ENCODE measurements at places on chromosomes 13 and 19.

DNA sequence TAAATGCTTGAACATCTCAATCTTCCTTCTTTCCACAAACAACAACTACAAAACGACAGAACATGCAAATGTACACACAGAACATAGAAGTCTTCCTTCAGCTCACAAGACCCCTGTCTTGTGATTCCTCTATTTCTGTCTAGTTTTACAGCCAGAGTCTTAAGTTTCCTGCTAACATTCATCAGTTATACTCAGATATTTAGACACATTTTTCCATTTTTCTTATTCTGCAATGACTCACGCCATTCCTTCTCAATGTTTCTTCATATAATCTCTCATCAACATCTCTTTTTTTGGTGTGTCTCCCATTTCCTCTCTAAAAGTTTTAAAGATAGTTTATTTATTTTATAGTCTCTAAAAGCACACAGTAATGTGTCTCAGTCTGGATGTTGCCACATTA lies 1872.9 kb upstream of the PCDH20 start:
- DNase-seq, result peak; percentile 55

DNA sequence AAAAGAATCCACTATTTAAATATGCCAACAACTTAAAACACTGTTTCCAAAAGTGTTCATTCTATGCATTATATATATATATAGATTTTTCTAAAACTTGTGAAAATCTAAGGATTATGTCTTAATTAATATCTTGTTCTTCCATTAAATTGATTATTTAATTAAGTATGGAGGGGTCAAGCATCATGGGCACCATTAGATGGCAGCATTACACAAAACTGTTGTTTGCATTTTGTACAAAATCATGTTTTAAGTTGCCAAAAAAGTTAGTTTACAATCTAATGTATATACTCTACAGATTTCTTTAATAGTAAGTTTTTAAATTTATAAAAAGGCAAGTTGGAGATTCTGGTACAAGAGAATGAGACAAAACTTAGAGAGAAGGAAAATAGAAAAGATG lies 213.2 kb upstream of the EDNRB start:
- DNase-seq, result no peak

- no peak for DNase-seq
Observed at GRCh38 chr13:58300224-58300623, 668.7 kb downstream of the PCDH17 start.

DNA sequence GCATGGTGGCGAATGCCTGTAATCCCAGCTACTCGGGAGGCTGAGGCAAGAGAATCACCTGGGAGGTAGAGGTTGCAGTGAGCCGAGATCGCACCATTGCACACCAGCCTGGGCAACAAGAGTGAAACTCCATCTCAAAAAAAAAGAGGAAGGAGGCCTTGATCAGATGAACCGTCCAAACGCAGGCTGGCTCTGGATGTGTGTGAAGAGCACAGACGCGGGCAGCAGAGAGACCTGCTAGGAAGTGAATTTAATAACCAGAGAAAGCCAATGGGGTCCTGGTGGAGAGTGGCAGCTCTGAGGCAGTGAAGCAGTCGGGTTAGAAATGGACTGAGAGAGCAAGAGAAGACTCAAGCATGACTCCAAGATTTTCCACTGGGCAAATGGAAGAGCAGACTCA lies 136.5 kb downstream of the RNF17 start:
- no peak for DNase-seq

- no peak for DNase-seq
Observed at GRCh38 chr13:77733674-77734073, 36.2 kb downstream of the SLAIN1 start.

- no peak for DNase-seq
Observed at GRCh38 chr19:2191456-2192310, 27.9 kb downstream of the DOT1L start.

DNA sequence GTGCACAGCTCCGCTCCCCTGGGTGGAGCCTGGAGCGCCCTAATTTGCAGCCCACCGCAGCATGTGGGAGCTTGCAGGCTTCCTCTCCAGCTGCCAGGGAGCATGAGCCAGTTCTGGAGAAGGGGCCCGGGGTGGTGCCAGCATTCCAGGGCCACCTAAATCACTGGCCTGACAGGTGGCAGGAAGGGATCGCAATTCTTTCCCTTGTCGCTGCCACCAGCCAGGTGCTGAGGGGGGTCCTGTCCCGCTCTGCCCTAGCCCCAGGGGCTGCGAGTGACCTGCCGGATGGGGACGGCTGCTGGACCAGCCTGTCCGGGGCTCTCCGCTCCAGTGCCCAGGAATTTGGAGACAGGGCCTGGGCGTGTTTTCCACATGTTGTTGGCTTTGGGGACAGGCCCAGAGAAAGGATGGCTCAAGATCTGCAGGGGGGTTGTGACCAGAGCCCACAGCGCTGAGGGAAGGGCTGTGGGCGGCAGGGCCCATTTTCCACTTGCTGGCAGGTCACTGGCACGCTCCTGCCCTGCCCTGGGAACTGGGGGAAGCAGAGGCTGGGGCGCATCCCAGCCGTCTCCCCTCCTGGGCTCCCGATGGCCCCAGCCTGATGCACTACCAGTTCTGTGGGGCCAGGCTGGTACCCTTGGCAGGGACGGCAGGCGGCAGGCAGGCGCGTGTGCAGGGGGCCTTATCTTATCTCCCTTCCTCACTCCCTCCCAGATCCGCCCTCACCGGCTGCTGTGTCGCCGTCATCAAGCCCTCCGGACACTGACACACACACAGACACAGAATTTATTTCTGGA lies 9.5 kb downstream of the NDUFA11 start:
- no peak for DNase-seq

- no peak for DNase-seq
Observed at GRCh38 chr13:43200736-43201135, 177.3 kb downstream of the DNAJC15 start.

- no peak for DNase-seq
Observed at GRCh38 chr13:103430368-103430767, 364.2 kb upstream of the SLC10A2 start.

DNA sequence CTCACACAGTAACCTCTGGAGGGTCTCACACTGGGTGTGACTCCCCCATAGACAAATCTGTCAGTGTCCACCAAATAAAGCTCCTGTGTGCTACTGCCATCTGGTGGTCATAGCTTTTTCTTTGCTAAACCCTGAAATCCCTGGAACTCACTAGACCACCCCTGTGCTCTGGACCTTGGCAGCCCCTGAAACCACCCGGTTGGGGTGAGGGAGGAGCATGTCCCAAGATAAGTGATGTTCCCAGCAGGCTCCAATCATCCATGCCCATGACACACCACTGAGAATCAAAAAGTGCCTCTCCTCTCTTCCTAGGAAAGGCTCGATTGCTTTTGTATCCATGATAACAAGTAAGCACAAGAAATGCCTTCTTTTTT lies 6.5 kb upstream of the HSD17B14 start:
- peak; percentile 49 for DNase-seq

DNA sequence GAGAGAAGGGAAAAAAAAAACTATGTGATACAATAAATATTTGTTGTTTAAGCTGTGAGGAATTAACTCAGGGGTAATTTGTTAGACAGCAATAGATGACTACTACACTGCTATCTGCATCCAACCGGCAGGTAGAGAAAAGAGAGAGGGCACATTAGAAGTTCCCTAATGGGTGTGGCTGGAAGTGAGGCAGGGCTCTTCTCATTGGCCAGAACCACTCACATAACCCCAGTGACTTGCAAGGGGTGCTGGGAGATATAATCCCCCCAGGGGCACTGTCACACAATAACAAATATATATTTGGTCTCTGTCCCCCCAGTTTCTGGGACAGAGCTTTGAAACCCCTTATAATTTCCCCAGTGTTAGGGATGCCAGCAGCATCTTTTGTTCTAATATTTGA lies 24.3 kb downstream of the FGF21 start:
- DNase-seq, result no peak

DNA sequence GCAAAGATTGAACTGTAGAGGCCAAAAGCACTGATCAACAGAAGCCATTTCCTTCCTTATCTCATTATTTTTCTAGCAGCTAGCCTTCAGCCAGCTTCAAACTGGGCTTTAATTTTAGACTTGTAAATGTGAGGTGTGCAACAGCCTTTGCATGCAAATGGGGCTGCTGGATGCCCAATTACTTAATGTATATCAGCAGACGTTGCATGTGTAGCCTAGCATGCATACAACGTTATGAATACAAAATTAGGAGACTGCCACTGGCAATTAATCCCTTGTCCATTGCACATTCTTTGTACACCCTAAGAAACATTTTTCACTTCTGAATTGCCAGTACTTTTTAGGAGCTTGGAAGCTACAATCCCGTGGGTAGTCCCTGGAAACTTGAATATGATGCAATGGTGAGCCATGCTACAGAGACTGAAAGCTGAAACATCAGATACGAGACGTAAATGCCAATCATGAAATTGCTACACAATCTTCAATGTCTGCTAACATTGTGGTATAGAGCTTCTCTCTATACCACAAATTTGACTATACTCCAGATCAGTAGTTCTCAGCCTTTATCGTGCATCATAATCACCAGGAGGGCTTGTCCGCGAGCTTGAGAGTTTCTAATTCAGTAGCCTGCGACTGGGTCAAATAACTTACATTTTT lies 20.2 kb downstream of the EPSTI1 start:
- peak; percentile 76 for DNase-seq

DNA sequence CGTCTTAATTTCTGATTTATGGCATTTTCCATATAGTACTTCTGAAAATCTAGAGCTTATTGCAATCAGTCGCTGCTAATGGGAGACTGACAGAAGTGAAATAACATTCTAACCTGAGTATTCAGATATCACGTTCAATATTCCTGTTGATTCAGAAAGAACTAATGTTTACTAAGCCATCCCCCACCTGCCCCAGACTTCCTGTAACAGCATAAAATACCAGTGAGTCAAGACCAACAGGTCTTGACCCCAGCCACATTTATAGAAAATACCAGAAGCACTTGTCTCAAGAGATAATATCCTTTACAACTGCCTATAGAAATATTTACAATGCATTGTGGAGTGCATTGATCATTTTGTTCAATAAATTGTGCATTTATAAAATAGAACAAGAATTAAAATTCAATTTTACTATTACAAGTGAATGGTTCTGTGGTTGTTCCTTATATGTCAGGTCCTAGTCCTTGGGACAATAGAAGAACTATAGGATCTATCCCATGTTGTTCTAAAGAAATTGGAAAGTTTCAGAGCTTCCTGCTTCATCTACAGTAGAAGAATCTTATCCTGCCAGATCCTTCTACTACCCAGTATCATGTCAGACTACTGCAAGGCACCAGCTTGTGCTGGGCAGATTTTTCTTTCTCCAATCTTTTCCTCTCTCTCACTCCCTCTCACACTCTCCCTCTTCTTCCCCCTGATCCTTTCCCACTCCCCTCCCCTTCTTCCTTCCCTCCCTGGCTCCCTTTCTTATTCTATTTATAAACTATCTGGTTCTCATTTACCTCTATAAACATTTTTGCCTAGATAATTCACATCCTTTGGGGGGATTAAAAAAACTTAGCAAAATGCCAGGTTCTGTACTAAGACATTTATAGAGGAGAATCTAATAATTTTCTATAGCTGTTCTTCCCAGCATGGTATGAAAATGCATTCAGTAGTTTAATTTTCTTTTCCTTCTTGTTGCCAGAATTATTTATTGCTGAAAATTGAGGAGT lies 629.9 kb downstream of the DIAPH3 start:
- DNase-seq, result peak; percentile 5

GRCh38 chr13:85729296-85729695 lies 69.9 kb downstream of the SLITRK6 start:
- peak; percentile 48 for DNase-seq

- DNase-seq, result peak; percentile 73
Observed at GRCh38 chr13:34361560-34361959, 543.6 kb downstream of the RFC3 start.

DNA sequence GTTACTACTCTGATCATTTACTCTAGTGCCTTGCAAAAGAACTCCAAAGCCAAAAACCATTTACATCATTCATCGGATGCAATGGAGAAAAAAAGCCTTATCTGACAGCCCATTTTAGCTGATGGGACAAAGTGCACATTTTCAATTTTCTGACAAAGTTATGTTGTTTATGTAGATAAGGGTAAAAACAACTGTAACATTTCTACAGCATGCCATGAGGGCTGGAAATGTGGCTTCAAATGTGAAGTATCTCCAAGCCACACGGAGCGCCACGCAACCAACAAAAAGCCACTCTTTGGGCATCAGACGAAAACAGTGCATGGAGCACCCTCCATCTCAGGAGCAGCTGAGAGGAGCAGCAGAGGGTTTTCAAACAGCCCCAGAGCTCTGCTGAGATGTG lies 364.6 kb upstream of the ZNF507 start:
- no peak for DNase-seq

- DNase-seq, result no peak
Observed at GRCh38 chr13:52010890-52011631, at the start of gene ATP7B. Gene ATP7B, minus strand, starts transcription at chr13:52011450. Its CDS starts 113 bp downstream, at chr13:52011337.

DNA sequence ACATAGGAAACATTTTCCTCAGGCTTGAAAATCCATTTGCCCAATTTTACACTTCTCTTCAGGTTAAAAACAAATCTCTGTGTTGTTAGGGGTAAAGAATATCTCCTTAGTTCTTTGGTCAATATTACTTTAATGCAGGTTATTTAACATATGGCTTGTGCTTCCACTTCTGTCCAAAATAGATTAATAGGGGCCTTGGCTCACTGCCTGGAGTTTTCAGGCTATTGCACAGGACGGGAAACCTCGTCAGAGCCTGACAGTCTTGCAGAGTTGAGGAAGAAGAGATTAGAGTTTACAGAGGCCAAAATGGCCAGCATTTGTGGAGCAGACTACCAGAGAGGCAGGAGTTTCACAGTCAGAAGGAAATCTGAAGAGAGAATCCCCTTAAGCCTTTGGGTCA lies 863.9 kb upstream of the GPC6 start:
- DNase-seq, result no peak

DNA sequence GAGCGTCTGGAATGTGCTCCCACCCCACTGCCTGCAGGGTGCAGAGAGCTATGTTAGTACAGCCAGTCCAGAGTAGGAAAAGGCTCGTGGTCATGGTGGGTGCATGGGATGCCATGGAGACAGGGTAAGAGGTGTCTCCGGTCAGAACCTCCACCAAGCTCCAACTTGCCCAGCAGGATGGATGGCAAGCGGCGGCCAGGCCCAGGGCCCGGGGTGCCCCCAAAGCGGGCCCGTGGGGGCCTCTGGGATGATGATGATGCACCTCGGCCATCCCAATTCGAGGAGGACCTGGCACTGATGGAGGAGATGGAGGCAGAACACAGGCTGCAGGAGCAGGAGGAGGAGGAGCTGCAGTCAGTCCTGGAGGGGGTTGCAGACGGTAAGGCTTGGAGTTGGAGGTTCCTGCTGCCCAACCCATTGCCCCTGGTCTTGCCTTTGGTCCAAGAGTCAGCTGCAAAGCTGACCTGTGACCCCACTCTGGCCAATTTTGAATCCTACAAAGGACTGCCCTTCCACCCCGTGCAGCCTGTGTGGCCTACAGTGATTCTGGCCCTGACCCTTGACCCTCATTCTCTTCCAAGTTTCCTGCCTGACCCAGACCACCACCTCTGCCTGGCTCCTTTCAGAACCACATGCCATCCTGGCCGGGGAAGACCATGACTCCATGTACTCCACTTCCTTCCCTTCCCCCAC lies 14.7 kb downstream of the POLD1 start:
- DNase-seq, result no peak

- DNase-seq, result no peak
Observed at GRCh38 chr13:113465300-113465699, 12.0 kb upstream of the ADPRHL1 start.

- DNase-seq, result no peak
Observed at GRCh38 chr19:40442328-40443130, 1.6 kb downstream of the SERTAD3 start.

- no peak for DNase-seq
Observed at GRCh38 chr13:27395007-27395510, 29.4 kb upstream of the GTF3A start.

GRCh38 chr19:47723581-47723940 lies 10.3 kb downstream of the EHD2 start:
- peak; percentile 91 for DNase-seq

- no peak for DNase-seq
Observed at GRCh38 chr19:15575406-15575805, 39.6 kb upstream of the CYP4F8 start.

GRCh38 chr13:99231721-99232120 lies 26.5 kb downstream of the GPR18 start:
- DNase-seq, result no peak

All from fibroblast of skin of right quadriceps (primary cell).